Stimulated activated CD4-positive, alpha-beta T cell treated with anti-CD3 and anti-CD28 coated beads, Interleukin-1b, Interleukin-23, amount 100 ng/mL, for 1 hour (primary cell): ENCODE measurements at places on chromosomes 1 and 21.

DNA sequence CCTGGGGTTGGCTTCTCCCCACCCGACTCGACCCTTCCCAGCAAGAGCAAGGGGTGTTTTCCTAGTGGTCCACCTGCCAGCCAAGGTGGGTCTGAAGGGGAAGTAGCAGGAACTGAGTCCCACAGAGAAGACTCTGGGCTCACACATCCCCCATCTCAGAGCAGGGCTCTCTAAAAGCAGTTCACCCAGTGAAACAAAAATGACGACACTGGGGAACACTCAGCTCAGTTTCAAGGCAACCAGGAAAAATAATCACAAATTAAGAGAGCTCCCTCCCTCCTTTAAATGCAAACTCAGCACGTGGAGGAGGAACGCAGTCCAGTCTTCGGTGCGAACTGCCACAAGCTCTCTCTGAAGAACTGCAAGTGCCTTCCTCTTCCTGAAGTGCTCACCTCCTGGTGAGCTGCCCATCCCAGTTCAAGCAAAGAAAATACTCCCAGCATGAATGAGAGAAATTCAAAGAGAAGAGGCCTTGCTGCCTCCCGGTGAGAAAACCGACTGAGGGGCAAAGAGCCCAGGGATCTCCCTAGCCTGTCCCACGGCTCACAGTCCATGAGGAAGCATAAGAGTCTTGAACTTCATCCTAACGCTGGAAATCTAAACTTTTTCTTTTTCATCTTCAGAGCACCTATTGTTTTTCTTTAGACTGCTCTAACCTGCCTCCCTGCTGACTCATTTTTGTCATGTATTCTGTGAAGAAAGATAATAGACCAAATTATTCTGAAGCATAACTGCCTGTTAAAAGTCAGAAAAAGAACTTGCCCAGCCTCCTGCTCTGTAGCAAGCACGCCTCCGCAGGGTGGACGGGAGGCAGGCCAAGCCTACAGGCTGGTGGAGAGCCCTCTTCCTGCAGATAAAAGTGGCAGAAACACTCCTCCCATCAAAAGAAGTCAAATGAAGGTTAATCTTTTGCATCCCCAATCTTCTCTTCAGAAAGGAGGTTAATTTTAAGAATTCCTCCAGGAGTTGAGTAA is 281.4 kb downstream of the HHIPL2 start:
- no peak for DNase-seq

DNA sequence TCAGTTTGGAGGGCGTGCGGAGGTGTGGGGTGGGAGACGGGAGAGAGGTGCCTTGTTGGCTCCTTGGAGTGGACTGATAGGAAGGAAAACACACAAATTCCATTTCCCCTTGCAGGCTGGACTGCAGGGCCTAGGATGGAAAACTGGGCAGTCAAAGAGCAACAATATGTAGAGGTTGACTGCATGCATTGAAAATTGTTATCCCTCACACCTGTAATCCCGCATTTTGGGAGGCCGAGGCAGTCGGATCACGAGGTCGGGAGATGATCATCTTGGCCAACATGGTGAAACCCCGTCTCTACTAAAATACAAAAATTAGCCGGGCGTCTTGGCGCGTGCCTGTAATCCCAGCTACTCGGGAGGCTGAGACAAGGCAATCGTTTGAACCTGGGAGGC is 128.2 kb downstream of the PPIAL4G start:
- no peak for DNase-seq

DNA sequence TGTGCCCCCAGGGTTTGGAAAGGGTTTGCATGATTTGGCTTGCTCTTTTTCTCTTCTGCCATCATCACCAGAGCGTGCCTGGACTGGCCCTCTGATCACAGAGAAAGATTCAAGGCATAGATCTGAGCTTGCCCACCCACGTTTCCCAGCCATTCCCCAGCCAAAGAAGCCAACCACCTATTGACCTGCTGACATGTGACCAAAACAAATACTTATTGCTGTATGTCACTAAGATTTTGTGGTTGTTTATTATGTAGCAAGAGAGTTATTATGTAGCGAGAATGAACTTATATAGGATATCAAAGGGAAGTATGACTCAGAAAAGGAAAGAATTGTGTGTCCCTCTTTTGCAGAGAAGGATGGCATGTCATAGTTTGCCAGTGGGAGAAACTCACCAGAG is 59.9 kb downstream of the UBE2U start:
- no peak for DNase-seq

DNA sequence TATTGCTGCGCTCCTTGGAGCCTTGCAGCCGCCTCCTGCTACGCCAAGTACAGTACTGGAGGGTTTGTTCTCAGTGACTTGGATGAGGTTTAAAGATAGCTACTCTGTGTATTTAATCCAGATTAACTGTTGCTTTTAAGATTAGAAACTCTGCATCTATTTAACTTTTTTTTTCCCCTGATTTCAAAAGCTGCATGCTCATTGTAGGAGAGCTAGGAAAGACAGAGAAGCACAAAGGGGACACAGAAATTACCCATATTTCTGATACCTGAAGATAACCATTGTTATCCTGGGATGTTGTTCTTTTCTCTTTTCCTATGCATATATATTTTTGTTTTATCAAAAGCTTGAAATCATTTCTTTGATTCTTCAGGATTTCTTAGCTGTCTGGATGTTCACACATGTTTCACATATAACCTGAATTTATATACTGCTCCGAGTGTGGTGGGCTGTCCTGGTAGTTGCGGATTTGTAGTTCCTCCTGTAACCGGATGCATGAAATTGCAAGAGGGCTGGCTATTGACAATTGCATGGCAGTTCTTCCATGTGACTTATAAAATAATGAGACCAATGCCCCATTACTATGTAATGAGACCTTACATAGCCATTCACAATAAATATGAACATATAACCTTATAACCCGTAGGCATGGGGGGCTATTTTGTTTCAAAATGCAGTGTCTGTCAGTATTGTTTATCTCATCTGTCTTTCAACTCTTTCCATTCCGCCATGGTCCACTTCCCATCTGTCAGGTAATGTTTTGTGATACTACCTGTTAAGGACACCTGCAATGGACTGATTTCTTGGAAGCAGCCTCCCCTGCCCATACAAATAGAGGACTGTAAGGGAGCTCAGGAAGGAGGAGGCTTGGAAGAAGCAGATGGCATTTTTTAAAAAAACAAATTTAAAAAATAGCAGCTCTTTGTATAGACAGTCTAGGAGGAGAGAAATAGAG is 1.4 kb downstream of the RAVER2 start:
- DNase-seq = no peak

GRCh38 chr1:31805318-31805717 is 10.5 kb downstream of the SPOCD1 start:
- no peak for DNase-seq

DNA sequence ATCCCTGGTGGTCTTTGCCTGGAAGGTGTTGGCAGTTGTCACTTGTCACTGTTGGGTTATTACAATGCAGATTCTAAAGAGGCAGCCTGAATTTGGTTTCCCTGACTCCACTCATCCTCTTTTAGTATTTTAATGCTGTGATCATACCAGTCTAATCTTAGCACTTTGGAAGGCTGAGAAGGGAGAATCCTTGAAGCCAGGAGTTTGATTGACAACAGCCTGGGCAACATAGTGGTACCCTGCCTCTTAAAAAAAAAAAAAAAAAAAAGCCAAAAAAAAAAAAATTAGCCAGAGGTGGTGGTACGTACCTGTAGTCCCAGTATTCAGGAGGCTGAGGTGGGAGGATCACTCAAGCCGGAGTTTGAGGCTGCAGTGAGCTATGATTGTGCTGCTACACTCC is 7.7 kb downstream of the GIPC2 start:
- no peak for DNase-seq

DNA sequence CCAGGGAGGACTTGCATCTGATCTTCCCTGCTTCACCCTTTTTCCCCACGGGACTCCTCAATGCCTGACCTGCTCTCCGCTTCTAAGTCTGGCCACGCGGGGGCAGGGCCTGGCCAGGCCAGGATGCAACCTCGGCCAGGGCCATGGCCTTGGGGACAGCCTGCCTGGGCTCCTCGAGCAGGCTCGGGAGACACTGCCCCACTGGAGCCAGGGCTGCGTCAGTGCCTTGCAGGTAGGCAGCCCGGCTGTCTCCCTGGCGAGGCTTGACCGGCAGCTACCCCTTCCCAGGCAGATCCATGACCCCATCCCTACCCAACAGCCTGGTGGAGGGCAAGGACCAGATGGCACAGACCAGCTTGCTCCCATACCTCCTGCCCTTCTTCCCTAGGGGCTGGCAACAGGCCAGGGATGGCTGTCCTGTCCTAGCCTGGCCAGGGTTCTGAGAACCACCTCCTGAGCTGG is 2.7 kb upstream of the PRDM16 start:
- DNase-seq = no peak

GRCh38 chr1:231629132-231629531 is 2.5 kb downstream of the DISC1 start:
- DNase-seq = no peak

DNA sequence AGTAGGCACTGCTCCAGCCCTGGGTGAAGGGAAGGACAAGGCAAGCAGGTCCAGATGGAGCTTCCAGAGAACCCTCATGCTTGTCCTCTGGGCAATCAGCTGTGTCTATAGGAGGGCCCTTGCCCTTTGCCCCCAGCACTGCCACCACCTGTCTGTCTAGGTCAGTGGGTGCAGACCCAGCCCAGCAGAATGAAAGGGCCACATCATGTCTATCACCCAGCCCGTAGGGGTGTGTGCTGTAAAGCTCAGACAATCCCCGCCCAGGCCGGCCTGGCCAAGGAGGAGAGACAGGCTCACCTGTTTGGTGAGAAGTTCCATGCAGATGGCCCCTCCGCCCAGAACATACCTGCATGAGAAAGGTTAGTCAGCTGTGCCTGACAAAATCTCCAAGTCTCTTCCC is 7.0 kb downstream of the UBE2Q1 start:
- no peak for DNase-seq

DNA sequence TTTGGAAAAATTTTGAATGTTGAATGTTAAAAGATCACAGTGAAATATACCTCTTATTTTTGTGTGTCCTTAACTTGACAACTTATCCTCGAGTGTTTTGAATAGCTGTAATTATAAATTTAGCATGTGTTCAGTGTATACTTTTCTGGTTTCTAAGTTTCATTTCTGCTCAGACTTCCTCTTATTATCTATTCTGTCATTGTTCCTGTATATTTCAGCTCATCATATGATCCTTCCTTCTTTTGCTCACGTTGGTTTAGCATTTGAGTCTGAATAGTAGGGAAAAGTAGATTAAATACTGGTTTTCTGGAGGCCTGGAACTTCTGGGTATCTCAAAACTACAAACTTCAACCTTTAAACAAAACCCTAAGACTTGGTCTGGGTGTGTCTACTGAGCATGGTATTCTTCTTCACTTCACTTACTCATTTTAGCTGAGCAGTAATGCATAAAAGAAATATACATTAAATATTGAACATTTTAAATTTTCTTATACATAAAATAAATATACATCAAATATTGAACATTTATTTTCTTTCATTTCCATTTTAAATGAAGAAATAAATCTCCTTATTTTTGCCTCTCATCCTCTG is 3.3 kb upstream of the ATP6V1G3 start:
- DNase-seq = no peak

- no peak for DNase-seq
Measured at GRCh38 chr1:218702775-218703174, 357.6 kb downstream of the TGFB2 start.

DNA sequence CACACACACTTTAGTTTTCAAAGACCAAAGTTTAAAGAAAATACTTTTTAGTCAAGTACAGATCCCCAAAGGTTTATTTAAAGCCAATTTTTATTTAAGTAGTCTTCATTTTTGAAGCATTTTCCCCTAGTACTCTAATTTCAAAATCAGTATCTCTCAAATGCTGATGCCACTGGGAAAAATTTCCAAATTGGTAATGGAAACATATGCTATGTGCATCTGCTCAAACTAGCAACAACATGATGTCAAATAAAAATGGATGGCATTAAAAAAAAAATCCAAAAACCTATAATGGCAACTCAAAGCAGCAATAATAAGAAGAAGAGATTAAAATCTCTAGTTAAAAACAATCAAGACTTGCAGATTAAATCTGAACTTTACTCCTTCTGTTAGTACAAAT is 58.6 kb downstream of the ZNHIT6 start:
- DNase-seq = no peak

- DNase-seq = no peak
Measured at GRCh38 chr1:93253516-93253915, 73.0 kb downstream of the CCDC18 start.

GRCh38 chr21:24895885-24896734 is 711.2 kb downstream of the MRPL39 start:
- no peak for DNase-seq

DNA sequence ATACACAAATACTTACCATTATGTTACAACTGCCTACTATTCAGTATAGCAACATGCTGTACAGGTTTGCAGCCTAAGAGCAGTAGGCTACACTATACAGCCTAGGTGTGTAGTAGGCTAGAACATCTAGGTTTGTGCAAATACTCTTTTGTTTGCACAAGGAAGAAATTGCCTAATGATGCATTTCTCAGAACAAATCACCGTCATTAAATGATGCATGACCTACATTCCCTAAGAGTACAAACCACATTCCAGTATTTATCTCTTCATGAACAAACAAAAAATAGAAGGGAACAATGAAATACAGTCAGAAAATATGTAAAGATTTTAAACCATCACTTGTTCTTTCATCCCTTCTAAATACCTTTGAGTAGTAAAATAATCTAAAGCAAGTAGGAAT is 109.7 kb upstream of the HP1BP3 start:
- no peak for DNase-seq

GRCh38 chr21:15735409-15735808 is 5.6 kb downstream of the USP25 start:
- DNase-seq = no peak

DNA sequence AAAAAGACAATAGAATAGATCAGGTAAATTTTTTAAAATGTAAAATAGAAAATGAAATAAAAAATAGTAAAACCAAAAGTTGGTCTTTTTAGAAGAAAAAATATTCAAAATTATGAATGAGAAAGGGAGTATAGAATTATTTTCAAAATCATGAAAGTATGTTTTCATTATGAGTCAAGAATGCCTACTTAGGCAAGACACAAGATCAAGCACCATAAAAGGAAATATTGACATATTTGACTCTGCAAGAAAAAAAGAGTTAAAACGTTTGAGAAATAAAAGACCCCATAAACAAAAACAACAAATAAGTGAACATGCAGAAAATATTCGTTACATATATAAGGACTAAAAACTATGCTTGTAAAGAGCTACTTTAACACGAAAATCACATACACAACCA is 4.8 kb upstream of the COX20 start:
- no peak for DNase-seq
